Thoracic aorta (tissue), 2 donors: ENCODE measurements at places on chromosomes 6 and 20.

DNA sequence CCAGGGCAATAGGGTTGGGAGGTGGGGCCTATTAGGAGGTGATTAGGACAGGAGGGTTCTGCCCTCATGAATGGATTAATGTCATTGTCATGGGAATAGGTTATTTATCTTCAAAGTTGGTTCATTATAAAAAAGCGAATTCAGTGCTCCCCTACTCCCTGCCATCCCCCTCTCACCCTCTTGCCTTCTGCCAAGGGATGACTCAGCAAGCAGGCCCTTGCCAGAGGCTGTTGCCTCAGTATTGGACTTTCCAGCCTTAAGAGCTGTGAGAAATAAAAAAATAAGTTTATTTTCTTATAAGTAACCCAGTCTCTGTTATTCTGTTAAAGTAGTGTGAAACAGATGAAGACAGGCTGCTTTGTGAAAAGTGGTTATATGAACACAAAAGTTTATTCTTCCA is 381.1 kb upstream of the ZFP64 start:
- H3K4me1 ChIP-seq = no peaks in the 10 kb centered on the region
- no peaks in the 10 kb centered on the region for H3K36me3 ChIP-seq
- DNase-seq = no peak
- H3K4me3 ChIP-seq = no peak overlapping the region
- H3K27me3 ChIP-seq = no peaks in the 10 kb centered on the region
- no peak overlapping the region for H3K27ac ChIP-seq

DNA sequence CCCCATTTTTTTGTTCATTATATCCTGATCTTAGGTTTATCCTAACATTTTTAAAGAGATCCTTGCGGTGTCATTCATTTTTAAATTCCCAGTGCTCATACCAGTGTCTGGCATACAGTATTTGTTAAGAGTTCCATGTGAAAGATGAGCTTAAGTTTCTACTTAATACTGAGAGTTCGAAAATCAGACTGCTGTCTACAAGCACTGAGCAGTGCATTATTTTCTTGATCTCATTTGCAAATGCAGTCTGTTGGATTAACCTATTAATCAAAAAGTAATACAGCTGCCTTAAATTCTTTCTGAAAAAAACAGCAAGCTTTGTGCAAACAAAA is 663 bp downstream of the COQ3 start:
- no peaks in the 10 kb centered on the region for H3K36me3 ChIP-seq
- peak overlapping the region; percentile 68 for H3K27ac ChIP-seq
- DNase-seq = no peak
- H3K27me3 ChIP-seq = no peaks in the 10 kb centered on the region

DNA sequence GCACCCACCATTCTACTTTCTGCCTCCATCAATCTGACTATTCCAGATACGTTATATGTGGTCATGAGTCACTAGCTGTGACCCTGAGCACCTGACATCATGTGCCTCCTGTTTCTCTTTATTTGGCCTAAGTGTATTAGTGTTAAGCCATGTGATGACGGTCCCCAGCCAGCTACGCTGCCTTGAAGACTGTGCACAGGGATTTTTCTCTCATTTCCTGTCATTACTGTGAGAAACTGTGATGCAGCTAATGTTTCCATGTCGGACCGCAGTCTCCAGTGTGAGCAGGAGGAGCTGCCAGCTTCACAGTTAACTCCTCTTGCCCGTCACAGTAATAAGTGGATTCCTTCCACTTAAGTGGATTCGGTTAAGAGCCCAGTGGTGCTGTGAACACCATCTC is 9.9 kb upstream of the SPATS1 start:
- no peaks in the 10 kb centered on the region for H3K4me1 ChIP-seq
- no peak overlapping the region for H3K27ac ChIP-seq
- no peaks in the 10 kb centered on the region for H3K36me3 ChIP-seq
- no peak for DNase-seq
- H3K27me3 ChIP-seq = no peaks in the 10 kb centered on the region

- no peaks in the 10 kb centered on the region for H3K27me3 ChIP-seq
- no peak for DNase-seq
- no peak overlapping the region for H3K27ac ChIP-seq
- H3K4me1 ChIP-seq = no peaks in the 10 kb centered on the region
- H3K4me3 ChIP-seq = no peak overlapping the region
Observed at GRCh38 chr20:25629816-25630499, 6.1 kb upstream of the NANP start.

DNA sequence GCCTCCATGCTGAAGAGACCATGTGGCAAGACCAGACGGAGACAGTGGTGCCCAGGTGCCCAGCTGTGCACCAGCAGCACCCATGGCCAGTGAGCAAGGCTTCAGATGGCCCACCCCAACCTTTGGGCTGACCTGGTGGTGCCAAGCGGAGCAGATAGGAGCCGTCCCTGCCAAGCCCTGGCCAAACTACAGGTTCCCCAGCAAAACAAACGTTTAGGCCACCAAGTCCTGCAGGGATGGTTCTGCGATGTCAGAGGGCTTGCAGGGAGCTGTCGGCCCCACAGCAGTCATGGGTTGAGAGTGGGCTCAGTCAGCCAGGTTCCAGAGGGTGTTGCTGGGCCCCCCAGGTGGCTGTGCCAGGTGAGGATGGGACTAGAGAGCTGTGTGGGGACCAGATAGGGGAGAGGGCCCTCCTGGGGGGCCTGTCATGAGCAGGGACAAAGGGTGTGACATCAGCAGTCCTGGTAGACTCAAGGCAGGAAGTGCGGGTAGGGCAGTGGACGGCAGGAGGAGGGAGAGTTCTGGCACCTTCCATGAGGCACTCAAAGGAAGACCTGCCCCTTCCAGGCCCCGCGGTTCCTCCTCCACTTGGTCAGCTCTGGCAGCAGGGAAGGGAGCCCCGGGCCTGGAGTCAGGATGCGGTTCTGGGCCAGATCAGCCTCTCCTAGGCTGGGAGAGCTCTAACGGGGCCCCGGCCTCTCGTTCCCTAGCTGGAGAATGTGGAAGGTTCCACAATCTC is 342.4 kb downstream of the ZFAND3 start:
- no peak for DNase-seq
- no peaks in the 10 kb centered on the region for H3K4me1 ChIP-seq
- H3K27me3 ChIP-seq = no peaks in the 10 kb centered on the region

DNA sequence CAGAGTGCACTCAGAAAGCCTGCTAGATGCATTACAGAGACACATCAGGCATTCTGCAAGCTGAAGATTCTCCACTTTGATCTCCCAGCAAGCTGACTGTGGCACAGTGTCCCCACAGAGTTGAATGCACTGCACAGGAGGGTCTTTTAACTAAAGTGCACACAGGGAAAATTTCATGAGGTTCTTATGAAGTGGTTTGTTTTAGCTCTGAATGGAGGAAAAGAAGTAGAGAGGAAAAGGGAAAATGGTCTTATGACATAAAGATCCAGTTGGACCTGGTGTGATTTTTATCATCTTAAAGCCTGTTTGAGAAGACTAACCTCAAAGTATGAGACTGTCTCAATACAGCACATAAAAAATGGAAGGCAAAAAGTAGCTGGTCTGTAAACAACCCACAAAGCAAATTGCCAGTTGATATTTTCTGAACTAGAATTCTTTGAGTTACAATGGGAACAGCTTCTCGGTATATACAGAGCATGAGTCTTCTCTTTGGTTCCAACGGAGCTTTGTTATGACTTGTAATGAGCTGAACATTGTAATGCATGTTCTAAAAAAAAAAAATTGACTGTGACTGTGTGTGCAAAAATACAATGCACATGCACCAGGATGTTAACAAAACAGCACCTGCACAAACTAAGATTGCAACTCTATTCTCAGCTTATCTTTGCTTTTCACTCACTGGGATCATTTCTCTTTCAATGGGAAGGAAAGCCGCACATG is 383.0 kb upstream of the ID4 start:
- no peak for DNase-seq
- no peaks in the 10 kb centered on the region for H3K36me3 ChIP-seq
- H3K27me3 ChIP-seq = no peaks in the 10 kb centered on the region

GRCh38 chr6:112576423-112576822 is 229.3 kb downstream of the RFPL4B start:
- H3K36me3 ChIP-seq = no peaks in the 10 kb centered on the region
- peaks cover 5% of the 10 kb centered on the region for H3K4me1 ChIP-seq
- H3K27me3 ChIP-seq = no peaks in the 10 kb centered on the region
- no peak overlapping the region for H3K4me3 ChIP-seq
- no peak for DNase-seq
- H3K27ac ChIP-seq = no peak overlapping the region

GRCh38 chr6:159329081-159329480 is 159.9 kb downstream of the FNDC1 start:
- no peak overlapping the region for H3K4me3 ChIP-seq
- H3K27ac ChIP-seq = no peak overlapping the region
- peaks cover 3% of the 10 kb centered on the region for H3K4me1 ChIP-seq
- H3K27me3 ChIP-seq = no peaks in the 10 kb centered on the region
- no peaks in the 10 kb centered on the region for H3K36me3 ChIP-seq
- DNase-seq = no peak

DNA sequence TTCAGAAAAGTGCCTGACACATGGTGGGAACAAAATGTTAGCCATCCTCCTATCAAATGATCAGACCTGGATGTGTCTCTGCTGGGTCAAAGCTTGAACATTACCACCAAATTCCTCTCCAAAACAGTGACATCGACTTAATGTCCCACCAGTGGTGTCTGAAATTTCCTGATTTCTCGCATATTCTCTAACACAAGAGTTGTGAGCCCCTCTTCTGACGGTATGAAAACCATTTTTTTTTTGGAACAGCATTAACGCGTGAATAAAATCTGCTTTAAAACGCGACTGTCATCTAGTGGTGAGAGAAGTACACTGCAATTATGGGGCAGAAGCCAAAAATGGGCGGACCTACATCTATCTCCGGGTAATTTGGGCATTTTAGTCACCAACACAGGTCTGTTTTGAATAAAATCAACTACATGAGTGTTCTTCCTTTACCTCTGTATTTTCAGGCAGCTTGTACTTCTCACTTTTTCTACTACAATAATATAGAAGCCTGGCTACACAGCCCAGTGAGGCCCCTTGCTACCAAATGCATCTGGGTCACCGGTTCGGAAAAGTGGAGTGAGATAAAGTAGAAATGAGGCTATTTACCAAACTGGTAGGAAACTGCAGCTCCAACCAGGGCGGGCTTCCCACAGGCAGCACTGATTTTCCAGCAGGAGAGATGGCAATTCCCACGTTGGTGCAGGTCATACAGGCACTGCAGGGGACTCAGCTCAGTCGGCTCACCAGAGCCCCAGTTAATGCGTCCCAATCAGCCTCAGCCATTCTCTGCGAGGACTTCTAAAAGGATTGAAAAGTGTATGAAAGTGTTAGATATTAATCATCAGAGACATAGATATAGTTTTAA is 27.4 kb downstream of the MGME1 start:
- DNase-seq = peak; percentile 15
- H3K27ac ChIP-seq = no peak overlapping the region
- no peaks in the 10 kb centered on the region for H3K36me3 ChIP-seq
- peak overlapping the region; percentile 24 for H3K4me3 ChIP-seq
- H3K27me3 ChIP-seq = no peaks in the 10 kb centered on the region
- no peaks in the 10 kb centered on the region for H3K4me1 ChIP-seq

GRCh38 chr6:137547601-137548000 is 53.4 kb upstream of the OLIG3 start:
- H3K4me1 ChIP-seq = no peaks in the 10 kb centered on the region
- DNase-seq = no peak
- H3K36me3 ChIP-seq = no peaks in the 10 kb centered on the region
- no peaks in the 10 kb centered on the region for H3K27me3 ChIP-seq

DNA sequence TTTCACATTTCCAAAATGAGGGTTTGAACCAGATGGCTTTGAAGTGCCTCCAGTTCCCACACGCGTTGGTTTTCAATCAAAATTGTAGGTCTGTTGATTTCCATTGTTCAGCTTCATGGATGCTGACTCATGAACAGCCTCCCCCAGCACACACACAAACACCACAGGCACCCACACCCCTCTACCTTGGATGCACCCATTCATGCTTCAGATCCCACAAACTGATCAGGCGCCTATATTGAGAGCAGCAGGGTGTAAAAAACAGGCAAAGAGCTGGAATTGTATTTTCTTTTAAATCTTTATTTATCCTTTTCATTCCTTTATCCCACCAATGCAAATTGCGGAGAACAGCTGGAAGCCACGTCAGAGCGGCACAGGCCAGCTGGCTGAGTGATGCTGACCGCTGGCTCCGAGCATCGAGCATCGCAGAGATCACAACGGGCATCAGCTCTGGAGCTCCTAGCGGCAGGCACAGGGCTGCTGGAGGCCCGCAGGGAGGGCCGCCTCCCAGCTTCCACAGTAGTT is 29.3 kb upstream of the TBC1D7 start:
- peaks cover 3% of the 10 kb centered on the region for H3K4me1 ChIP-seq
- no peak for DNase-seq
- no peaks in the 10 kb centered on the region for H3K27me3 ChIP-seq
- H3K36me3 ChIP-seq = no peaks in the 10 kb centered on the region
- H3K27ac ChIP-seq = no peak overlapping the region

DNA sequence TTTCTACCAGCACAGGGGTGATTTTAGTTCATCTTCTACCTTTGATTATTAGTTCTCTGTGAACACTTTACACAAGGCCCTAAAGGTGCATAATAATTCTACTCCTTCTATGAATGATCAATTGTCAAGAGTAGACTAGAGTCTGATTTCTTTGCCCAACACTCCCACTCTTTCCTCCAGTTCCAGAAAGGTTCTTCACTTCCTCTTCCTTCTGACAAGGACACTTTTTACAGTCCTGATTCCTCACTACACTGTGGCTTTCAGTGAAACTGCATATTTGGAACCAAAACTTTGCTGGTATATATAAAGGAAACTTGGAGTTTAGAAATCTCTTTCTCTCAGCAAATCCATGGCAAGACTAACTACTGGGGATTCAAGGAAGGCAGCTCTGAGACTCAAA is 10.6 kb upstream of the RSPO3 start:
- no peak overlapping the region for H3K27ac ChIP-seq
- H3K4me1 ChIP-seq = no peaks in the 10 kb centered on the region
- H3K4me3 ChIP-seq = no peak overlapping the region
- DNase-seq = no peak
- no peaks in the 10 kb centered on the region for H3K27me3 ChIP-seq

DNA sequence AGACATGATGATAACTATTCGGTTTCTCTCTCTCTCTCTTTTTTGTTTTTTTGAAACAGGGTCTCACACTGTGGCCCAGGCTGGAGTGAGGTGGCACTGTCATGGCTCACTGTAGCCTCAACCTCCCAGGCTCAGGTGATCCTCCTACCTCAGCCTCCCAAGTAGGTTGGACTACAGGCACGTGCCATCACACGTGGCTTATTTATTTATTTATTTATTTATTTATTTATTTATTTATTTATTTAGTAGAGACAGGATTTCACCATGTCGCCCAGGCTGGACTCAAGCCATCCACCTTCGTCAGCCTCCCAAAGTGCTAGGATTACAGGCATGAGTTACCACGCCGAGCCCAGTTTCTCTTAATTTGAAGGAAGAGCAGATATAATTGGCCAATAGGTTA is 427.9 kb upstream of the JAG1 start:
- no peaks in the 10 kb centered on the region for H3K36me3 ChIP-seq
- H3K4me1 ChIP-seq = no peaks in the 10 kb centered on the region
- H3K4me3 ChIP-seq = no peak overlapping the region
- H3K27ac ChIP-seq = no peak overlapping the region
- H3K27me3 ChIP-seq = no peaks in the 10 kb centered on the region
